Kidney tubule cell (primary cell): ENCODE measurements at places on chromosomes 16 and 17.

- peak; percentile 93 for DNase-seq
These were observed 11.0 kb downstream of the GPRC5C start for GRCh38 chr17:74442670-74443515.

DNA sequence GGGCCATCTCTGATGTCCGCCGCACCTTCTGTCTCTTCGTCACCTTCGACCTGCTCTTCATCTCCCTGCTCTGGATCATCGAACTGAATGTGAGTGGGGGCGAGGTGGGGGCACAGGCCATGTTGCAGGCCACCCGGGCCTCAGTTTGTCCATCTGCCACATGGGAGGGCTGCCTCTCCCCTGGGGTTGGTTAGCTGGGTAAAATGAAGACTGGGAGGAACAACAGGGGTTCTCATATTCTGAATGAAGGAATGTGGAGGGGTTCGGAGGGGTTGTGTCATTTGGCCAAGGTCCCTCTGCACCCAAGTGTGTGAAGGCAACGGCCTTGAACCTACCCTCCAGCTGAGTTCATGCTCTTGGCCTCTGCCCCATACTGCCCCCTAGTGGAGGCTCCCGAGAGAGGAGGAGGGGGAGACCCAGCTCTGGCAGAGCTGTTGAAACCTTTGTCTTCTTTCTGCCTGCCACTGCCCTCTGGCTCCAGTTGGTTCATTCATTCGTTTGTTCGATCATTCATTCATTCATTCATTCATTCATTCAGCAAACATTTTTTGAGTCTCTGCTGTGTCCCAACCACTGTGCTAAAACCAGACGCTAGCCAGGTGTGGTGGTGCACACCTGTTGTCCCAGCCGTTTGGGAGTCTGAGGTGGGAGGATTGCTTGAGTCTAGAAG, 11.4 kb upstream of the TCAP start:
- peak; percentile 53 for DNase-seq

GRCh38 chr16:56115817-56116576, 75.3 kb upstream of the GNAO1 start:
- DNase-seq = no peak

DNA sequence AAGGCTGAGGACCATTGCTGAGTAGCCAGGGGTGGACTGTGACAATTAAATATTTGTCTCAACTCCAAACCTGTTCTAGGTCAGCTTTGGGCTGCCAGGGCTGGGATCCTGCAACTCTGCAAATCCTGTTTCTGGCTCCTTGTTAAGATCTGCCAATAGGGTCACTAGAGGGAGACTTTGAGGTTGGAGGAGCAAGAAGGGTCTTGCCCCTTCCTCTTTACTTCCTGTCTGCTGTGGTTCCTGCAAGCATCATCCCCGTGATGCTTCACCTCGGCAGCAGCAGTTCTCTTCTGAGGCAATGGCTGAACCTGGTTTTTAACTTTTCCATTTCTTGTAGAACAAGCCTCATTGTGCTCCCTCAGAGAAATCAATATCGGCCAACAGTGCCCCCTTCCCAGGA, 124.6 kb downstream of the IRX5 start:
- DNase-seq = no peak

DNA sequence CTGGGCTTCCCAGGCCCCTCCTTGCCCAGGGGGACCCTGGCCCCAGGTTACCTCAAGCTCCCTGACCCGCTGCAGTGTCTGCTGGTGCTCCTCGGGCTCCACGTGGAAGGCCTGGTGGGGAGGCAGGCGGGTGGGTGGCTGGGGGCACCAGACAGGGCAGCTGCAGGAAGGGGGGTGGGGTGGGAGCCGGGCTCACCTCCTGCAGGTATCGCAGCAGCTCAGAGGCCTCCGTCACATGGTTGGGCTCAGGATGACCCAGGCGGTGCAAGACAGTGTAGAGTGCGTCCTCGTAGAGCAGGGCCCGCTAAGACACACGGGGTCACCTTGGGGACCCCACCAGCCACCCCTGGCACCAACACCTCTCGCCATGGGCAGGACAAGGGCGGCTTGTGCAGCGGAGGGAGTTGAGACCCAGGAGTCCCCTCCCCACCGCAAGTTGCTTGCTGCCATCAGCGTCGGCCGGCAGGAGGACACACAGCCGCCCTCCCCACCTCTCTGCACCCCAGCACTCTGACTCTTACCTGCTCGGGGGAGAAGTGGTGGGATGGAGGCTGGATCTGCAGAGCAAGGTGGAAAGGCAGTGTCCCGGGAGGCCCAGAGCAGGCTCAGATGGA, 1.1 kb downstream of the UNC13D start:
- no peak for DNase-seq
